Activated CD4-positive, alpha-beta T cell treated with anti-CD3 and anti-CD28 coated beads for 4 hours (primary cell): ENCODE measurements at places on chromosomes 4 and X.
A peak's percentile ranks its signal among the peaks of the same experiment; 100 is the strongest.

GRCh38 chr4:52201715-52202114 is 150.6 kb downstream of the SPATA18 start:
- DNase-seq = no peak

- no peak for DNase-seq
Observed at GRCh38 chr4:153611679-153612078, 72.4 kb upstream of the TLR2 start.

DNA sequence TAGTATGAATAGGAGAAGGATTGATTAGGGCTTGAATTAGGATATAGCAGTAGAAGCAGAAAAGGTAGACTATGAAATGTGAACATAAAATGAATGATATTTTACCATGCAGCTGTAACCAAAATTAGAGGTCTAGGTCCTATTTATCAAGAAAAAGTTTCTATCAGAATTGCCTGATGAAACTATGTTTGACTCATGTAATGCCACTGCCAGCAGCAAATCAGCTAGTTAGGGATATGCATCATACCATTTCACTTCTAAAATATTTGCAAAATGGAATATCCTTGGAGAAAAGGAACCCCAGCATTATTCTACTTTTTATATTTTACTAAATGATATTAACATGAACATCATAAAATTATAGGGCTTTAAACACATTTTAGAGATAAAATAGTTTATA is 188.4 kb downstream of the WDFY3 start:
- DNase-seq = no peak

DNA sequence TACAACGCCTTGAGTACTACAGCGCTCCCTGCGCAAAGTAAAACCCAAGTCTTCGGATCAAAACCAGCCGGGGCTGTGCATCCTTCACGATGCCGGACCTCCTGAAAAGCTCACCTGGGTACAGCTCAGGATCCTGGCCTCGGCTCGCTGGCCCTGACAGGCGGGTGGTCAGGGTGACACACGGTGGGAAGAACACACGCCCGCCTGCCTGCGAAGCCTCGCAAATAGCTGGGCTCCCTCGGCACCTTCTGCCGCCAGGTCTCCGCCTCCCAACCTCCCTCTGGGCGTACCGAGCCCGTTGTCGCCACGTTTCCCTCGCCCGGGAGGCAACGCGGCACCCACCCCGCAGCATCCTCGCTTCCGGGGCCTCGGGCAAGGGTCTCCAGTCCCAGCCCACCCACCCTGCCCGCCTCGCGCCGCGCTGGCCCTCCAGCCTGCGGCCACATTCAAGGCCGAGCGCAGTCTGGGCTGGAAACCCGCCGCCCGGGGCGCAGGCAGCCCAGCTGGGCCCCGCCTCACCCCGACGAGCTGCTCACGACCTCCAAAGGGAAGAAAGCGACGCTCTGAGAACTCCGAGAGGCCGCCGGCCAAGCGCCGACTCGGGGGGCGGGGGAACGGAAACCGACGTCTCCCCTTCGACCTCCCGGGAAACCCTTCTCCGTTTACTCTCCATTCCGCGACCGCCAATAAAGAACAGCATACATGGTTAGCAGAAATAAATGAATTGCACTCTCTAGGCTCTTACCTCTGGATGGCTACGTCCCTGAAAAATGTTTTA is 511 bp downstream of the PPM1K start:
- DNase-seq = peak; percentile 53

DNA sequence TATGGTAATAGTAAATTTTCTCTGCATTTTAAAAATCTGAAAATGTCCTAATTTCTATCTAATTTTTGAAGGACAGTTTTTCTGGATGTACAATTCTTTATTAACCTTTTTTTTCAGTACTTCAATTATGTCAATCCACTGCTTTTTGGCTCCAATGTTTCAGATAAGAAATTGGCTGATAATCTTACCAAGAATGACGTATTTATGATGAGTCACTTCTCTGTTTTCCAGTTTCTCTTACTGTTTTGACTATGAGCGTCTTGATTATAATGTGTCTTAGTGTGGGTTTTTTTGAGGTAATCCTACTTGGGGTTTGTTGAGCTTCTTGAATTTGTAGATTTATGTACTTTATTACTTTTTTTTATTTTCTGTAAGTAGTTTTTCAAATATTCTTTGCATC is 47.2 kb downstream of the UGT2B11 start:
- no peak for DNase-seq

GRCh38 chrX:80181079-80181478 is 166.5 kb downstream of the TBX22 start:
- DNase-seq = no peak

- no peak for DNase-seq
Observed at GRCh38 chr4:117889978-117890377, 144.3 kb upstream of the NDST3 start.

- no peak for DNase-seq
Observed at GRCh38 chrX:19462231-19462630, 53.1 kb downstream of the MAP3K15 start.

- no peak for DNase-seq
Observed at GRCh38 chrX:72247206-72247942, 8.5 kb upstream of the ERCC6L start.

GRCh38 chr4:128334256-128334655 is 46.6 kb upstream of the PGRMC2 start:
- no peak for DNase-seq

DNA sequence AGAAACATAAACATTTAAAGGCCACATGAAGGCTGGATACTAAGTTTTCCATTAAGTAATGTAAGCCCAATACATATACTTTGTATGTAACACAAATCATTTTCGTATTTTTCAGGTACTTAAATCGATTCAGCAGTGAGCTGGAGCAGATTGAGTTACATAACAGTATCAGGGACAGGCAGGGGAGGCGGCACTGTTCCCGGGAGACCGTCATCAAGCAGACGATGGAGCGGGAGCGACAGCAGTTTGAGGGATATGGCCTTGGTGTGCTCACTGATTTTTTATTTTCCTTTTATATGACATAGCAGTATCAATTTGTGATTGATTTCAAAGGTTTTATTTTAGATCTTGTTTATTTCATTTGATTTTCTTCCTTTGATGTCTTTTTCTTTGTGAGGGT is 20.7 kb downstream of the TMA16 start:
- no peak for DNase-seq

- DNase-seq = no peak
Observed at GRCh38 chrX:87468941-87469340, 48.7 kb upstream of the KLHL4 start.

DNA sequence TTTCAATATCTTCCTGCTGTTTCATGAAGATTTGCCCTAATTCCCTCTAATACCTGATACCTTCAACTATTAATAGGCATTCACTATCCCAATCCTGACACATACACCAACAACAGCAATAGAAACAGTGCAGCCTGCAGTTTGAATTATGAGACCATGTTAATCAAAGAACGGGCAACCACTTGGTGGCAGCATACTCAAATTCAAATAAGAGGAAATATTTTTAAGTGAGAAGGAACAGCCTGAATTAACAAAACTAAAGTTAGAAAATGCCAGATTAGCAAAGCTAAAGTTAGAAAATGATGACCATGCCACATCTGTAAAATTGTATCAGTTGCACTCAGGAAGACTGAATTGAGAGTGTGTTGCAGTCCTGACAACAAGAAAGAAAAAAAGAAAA is 204.9 kb downstream of the SMARCA1 start:
- no peak for DNase-seq
